ENCODE measurements at places on chromosomes 1 and 21. TPM values are rescaled to one million over a fixed set of nuclear protein-coding genes. Genes with fewer than 3 reads are reported as not detected.

The RHEX gene
- total RNA-seq = 10.9 TPM

The TEX38 gene
- total RNA-seq = 1.2 TPM

The TMEM200B gene
- 17.6 TPM for total RNA-seq

The PSMB2 gene
- total RNA-seq = 29.1 TPM

- peak overlapping the region; percentile 38 for H3K27ac ChIP-seq
- peaks cover 25% of the 10 kb centered on the region for H3K4me1 ChIP-seq
- DNase-seq = peak; percentile 33
- H3K36me3 ChIP-seq = no peaks in the 10 kb centered on the region
These were observed 18.5 kb upstream of the MAGOH start for GRCh38 chr1:53256511-53257453.

- DNase-seq = no peak
- no peak overlapping the region for H3K4me3 ChIP-seq
- H3K27me3 ChIP-seq = no peaks in the 10 kb centered on the region
- H3K36me3 ChIP-seq = peaks cover 14% of the 10 kb centered on the region
- H3K27ac ChIP-seq = no peak overlapping the region
- H3K4me1 ChIP-seq = no peaks in the 10 kb centered on the region
These were observed 10.3 kb upstream of the COL8A2 start for GRCh38 chr1:36135330-36135667.

- no peaks in the 10 kb centered on the region for H3K27me3 ChIP-seq
- no peak for DNase-seq
- H3K36me3 ChIP-seq = no peaks in the 10 kb centered on the region
- H3K4me1 ChIP-seq = no peaks in the 10 kb centered on the region
These were observed 40.5 kb upstream of the RALGPS2 start for GRCh38 chr1:178684542-178685000.

- H3K27ac ChIP-seq = no peak overlapping the region
- no peak for DNase-seq
- H3K27me3 ChIP-seq = no peaks in the 10 kb centered on the region
These were observed 301.8 kb downstream of the NEGR1 start for GRCh38 chr1:71980556-71980955.

GRCh38 chr1:6783221-6783620 lies 2.0 kb upstream of the CAMTA1 start:
- H3K4me1 ChIP-seq = peaks cover 26% of the 10 kb centered on the region
- DNase-seq = no peak
- no peaks in the 10 kb centered on the region for H3K36me3 ChIP-seq
- peak overlapping the region; percentile 68 for H3K4me3 ChIP-seq
- H3K27ac ChIP-seq = peak overlapping the region; percentile 99

- no peak overlapping the region for H3K4me3 ChIP-seq
- no peaks in the 10 kb centered on the region for H3K4me1 ChIP-seq
- H3K27me3 ChIP-seq = no peaks in the 10 kb centered on the region
- DNase-seq = no peak
These were observed 26.7 kb upstream of the KCNK1 start for GRCh38 chr1:233587196-233587595.

- H3K27me3 ChIP-seq = no peaks in the 10 kb centered on the region
- no peak overlapping the region for H3K27ac ChIP-seq
- H3K4me3 ChIP-seq = no peak overlapping the region
- DNase-seq = no peak
- no peaks in the 10 kb centered on the region for H3K36me3 ChIP-seq
- H3K4me1 ChIP-seq = peaks cover 4% of the 10 kb centered on the region
These were observed 21.6 kb downstream of the C2CD2 start for GRCh38 chr21:41932191-41932575.

GRCh38 chr1:111241797-111242196 lies 14.3 kb downstream of the CHI3L2 start:
- DNase-seq = no peak
- H3K4me3 ChIP-seq = no peak overlapping the region
- no peaks in the 10 kb centered on the region for H3K4me1 ChIP-seq
- no peaks in the 10 kb centered on the region for H3K27me3 ChIP-seq
- H3K27ac ChIP-seq = no peak overlapping the region
- H3K36me3 ChIP-seq = no peaks in the 10 kb centered on the region

- H3K36me3 ChIP-seq = no peaks in the 10 kb centered on the region
- H3K4me1 ChIP-seq = peaks cover 6% of the 10 kb centered on the region
- H3K27me3 ChIP-seq = peaks cover 8% of the 10 kb centered on the region
- no peak overlapping the region for H3K27ac ChIP-seq
These were observed 57.2 kb upstream of the LRRC8D start for GRCh38 chr1:89763649-89763986.

- H3K27me3 ChIP-seq = peaks cover 49% of the 10 kb centered on the region
- no peaks in the 10 kb centered on the region for H3K36me3 ChIP-seq
- H3K4me3 ChIP-seq = no peak overlapping the region
- peak; percentile 74 for DNase-seq
- no peak overlapping the region for H3K27ac ChIP-seq
- no peaks in the 10 kb centered on the region for H3K4me1 ChIP-seq
These were observed 242.3 kb downstream of the LMX1A start for GRCh38 chr1:165114022-165114888.

- peaks cover 10% of the 10 kb centered on the region for H3K36me3 ChIP-seq
- no peak for DNase-seq
- no peaks in the 10 kb centered on the region for H3K27me3 ChIP-seq
- H3K4me3 ChIP-seq = no peak overlapping the region
- H3K4me1 ChIP-seq = peaks cover 10% of the 10 kb centered on the region
These were observed 13.8 kb downstream of the GPATCH2 start for GRCh38 chr1:217617126-217617525.

DNA sequence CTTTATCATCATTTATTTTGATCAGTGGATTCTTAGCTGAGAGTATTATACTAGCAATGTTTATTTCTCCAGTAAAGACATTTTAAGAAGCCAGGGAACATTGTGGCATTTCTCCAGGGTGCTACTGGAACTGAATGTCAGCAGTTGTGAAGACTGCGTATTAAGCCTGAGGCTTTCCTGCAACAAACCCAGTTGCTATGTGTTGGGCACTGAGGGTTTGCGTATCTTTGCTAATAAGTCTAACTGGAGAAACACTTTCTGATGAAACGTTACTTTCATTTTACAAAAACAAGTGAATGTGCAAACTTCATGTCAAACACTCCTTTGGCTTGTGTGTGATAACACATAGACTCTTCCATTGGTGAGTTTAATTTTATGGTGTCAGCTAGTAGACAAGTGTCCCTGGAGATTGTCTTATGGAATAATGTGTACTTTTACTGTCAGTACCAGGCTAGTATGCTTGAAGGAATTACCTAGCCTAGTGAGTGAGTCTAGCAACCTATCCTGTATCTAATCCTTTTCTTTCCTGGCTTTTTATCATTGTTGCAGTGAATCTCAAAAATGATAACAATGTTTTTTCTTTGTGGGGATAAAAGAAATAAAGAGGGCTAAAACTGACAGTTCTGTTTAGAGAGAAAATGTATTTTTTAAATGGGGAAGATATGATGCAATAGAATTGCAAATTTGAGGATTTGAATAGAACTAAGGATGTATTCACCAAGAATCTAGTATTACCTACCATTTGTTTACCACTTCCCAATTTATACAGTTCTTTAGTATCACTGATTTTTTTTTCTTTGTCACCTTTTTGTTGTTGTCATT lies 70.1 kb downstream of the MTR start:
- DNase-seq = no peak
- peaks cover 23% of the 10 kb centered on the region for H3K36me3 ChIP-seq
- H3K4me1 ChIP-seq = peaks cover 10% of the 10 kb centered on the region
- no peak overlapping the region for H3K27ac ChIP-seq
- no peaks in the 10 kb centered on the region for H3K27me3 ChIP-seq

DNA sequence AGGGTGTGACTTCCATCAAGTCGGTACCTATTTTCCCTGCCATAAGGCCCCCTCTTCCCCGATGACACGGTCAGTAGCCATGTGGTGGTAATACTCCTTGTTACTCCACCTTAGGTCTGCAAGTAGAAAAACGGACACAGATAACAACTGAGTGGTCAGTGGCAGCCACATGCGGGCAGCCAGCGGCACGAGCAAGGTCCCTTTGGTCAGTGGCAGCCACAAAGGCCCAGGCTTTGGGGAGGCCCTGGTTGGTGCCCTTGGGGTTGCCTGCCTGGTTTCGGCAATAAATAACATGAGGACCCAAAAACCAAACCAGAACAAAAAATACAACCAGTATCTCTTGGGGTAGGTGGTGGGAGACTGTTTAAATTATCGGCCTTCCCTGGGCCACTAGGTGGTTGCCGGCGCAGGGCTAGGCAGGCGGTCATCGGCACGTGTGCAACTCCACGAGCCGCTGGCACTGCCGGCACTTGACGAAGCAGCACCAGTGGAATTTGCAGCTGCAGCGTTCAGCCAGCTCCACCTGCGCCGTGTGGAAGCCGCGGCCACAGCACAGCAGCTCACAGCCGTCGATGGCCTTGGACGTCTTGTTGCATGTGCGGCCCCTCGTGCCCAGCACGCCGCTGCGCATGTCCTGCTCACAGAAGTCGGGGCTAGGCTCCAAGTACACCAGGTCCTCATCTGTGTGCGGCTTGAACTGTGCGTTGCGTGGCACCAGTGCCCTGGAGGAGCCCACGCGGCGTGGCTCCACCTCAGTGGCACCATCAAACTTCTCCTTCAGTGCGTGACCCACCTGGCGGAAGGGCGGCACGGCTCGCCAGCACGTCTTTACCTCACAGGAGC lies 23.1 kb downstream of the WNT4 start:
- no peaks in the 10 kb centered on the region for H3K27me3 ChIP-seq
- H3K36me3 ChIP-seq = no peaks in the 10 kb centered on the region
- no peak overlapping the region for H3K27ac ChIP-seq
- DNase-seq = no peak
- peaks cover 19% of the 10 kb centered on the region for H3K4me1 ChIP-seq

DNA sequence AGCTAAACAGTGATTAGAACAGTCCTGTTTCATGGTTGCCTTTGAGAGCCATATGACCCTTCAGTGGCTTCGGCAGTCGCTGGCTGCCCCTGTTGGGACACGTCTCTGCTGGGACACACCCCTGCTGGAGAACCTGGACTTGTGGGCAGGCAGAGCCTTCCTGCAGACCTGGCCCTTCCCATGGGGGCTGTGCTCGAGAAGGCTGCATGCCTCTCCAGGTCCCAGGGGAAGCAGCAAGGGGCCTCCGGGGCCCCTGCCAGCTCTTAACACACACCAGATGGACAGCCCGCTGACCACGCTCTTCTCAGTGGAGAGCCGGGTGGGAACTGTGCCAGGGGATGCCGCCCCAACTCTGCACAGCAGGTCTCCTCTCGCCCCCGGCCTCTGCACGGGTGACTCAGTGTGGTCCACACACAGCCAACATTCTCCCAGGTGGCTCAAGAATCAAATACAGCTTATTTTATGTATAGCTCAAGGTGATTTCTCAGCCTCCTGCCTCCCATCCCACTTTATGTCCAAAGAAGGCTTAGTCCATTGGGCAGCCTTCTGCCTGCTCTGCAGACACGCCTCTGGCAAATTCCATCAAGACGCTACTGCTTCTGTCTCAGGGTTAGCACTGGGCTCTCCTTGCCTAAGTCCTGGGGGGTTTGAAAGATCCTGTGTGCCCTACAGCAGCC lies 450.8 kb downstream of the KIF26B start:
- DNase-seq = peak; percentile 94
- no peak overlapping the region for H3K4me3 ChIP-seq
- peaks cover 25% of the 10 kb centered on the region for H3K36me3 ChIP-seq
- H3K27ac ChIP-seq = peak overlapping the region; percentile 96
- H3K4me1 ChIP-seq = peaks cover 38% of the 10 kb centered on the region
- H3K27me3 ChIP-seq = no peaks in the 10 kb centered on the region

DNA sequence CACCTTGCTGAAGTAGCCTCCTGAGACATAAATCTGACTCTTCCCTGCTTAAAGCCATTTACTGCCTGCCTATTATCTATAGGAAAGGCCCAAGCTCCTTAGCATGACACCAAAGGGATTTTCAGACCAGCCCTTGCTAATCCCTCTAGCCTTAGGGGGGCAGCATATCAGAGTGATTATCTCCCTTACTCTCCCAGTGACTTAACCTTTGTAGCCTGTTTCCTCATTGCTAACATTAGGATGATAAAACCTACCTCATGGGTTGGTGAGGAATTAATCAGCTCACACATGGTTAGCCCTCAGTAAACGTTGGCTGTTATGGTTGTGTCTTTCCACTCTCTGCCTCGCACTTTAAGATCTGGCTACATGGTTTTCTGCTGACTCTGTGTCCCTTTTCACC lies 70.1 kb downstream of the ROR1 start:
- H3K36me3 ChIP-seq = no peaks in the 10 kb centered on the region
- H3K27ac ChIP-seq = no peak overlapping the region
- no peaks in the 10 kb centered on the region for H3K27me3 ChIP-seq
- peaks cover 39% of the 10 kb centered on the region for H3K4me1 ChIP-seq
- H3K4me3 ChIP-seq = no peak overlapping the region

- no peaks in the 10 kb centered on the region for H3K27me3 ChIP-seq
- no peak overlapping the region for H3K4me3 ChIP-seq
- no peak for DNase-seq
- H3K36me3 ChIP-seq = no peaks in the 10 kb centered on the region
- H3K27ac ChIP-seq = no peak overlapping the region
- H3K4me1 ChIP-seq = no peaks in the 10 kb centered on the region
These were observed 65.4 kb downstream of the SYDE2 start for GRCh38 chr1:85135392-85135798.

DNA sequence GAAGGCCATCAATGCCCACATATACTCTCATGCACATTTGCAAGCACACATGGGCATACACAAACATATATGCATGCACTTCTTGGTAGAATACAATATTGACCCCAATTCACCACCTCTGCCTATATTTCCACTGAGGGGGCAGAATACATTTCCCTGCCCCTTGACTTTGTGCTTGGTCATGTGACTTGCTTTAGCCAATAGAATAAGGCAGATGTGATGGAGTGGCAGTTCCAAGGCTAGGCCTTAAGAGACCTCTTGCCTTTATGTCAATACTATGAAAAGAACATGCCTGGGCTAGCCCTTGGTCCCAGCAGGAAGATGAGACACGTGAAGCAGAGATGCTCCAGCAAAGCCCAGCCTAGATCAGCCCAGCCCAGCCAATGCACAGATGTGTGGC lies 66.0 kb upstream of the GRIK3 start:
- no peak overlapping the region for H3K27ac ChIP-seq
- no peak overlapping the region for H3K4me3 ChIP-seq
- H3K27me3 ChIP-seq = peaks cover 29% of the 10 kb centered on the region
- H3K36me3 ChIP-seq = no peaks in the 10 kb centered on the region
- H3K4me1 ChIP-seq = no peaks in the 10 kb centered on the region

DNA sequence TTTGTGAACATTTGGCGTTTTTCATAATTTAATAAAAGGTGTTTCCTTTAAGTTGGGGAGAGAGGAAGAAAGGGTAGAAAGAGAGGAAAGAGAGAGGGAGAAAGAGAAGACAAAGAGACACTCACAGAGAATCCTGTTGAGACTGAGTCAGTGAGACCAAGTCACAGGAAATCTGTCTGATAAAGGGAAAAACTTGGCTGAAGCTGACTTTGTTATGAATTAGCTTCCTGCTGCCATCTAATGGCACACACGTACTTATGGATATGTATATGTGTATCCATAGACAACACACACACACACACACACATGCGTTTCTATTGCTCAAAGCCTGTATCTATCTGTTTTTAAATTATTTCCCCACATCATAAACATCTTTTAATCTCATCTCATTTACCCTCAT lies 42.5 kb upstream of the DISC1 start:
- no peak overlapping the region for H3K27ac ChIP-seq
- no peak for DNase-seq
- no peaks in the 10 kb centered on the region for H3K36me3 ChIP-seq
